ENCODE measurements at places on chromosomes 13 and 19.

DNA sequence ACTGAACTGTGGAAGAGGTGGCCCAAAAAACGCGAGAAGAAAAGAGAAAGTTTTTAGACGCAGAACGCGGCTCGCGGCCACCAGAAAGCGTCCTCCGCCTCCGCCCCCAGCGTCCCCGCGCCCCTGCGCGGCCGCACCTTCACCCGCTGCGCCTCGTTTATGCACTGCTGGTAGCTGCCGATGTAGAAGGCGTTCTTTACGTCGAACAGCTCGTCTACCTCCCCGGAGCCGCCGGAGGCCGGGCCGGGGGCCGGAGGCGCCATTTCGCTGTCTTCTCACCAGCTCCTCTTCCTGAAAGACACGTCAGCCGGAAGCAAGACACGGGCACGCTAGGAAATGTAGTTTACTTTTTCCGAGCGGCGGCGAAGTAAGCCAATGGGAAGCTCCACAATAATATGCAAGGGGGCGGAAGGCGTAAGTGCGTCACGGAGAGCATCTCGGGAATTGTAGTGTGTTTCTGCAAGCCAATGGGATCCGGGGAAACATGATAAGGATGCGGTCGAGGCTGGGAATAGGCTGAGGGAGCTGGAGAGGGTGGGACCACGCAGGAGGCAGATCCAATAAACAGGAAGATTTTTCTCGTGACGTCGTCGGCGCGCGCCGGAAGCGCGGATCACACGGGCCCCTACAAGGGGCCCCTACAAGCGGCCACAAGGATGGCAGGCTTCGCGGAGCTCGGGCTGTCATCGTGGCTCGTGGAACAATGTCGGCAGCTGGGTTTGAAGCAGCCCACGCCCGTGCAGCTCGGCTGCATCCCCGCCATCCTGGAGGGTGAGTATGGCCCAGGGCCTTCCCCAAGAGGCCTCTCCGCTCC is at the start of the genes COPE and DDX49:
Gene COPE (minus strand): TSS at position 302 of the 814 bp plus-strand sequence. CDS start 39 bp downstream, at position 263.
Gene DDX49 (plus strand): TSS at position 630 of the 814 bp plus-strand sequence. CDS start 27 bp downstream, at position 657.
- peak; percentile 97 for DNase-seq

GRCh38 chr13:24023073-24023472 is 125.8 kb upstream of the C1QTNF9B start:
- no peak for DNase-seq

DNA sequence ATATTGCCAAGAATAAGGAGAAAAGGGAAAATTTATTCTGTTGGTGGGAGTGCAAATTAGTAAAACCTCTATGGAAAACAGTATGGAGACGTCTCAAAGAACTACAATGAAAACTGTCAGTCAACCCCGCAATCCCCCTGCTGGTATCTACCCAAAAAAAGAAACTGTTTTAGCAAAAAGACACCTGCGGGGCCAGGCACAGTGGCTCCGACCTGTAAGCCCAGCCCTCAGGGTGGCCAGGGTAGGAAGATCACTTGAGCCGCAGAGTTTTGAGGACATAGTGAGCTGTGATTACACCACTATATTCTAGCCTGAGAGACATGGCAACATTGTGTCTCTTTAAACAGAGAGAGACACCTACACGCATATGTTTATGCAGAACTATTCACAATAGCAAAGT is 37.5 kb upstream of the SLITRK1 start:
- DNase-seq, result no peak

DNA sequence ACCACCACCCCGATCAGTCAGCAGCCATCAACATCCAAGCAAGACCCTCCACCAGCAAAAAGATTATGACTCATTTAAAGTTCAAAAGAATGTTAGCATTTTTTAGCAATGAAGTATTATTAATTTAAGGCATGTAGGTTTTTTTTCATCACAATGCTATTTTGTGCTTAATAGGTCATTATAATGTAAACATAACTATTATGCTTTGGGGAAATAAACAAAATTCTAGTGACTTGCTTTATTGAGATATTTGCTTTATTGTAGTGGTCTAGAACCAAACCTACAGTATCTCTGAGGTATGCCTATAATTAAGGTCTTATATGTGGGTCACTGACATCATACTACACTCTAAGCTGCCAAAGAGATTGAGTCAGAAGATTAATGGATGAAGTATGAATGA is 20.0 kb downstream of the KLF12 start:
- no peak for DNase-seq

GRCh38 chr19:23762884-23763711 is 4.4 kb upstream of the ZNF681 start:
- no peak for DNase-seq

DNA sequence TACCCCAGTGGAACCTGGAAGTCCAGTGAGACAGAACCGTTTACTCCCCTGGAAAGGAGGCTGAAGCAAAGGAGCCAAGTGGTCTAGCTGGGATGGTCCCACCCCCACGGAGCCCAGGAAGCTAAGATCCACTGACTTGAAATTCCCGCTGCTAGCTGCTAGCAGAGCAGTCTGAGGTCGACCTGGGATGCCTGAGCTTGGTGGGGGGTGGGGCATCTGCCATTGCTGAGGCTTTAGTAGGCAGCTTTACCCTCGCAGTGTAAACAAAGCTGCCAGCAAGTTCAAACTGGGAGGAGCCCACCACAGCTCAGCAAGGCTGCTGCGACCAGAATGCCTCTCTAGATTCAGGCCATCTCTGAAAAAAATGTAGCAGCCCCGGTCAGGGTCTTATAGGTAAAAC is 437.0 kb downstream of the SUCLA2 start:
- no peak for DNase-seq

GRCh38 chr13:102693776-102694175 is 1.1 kb downstream of the METTL21C start:
- no peak for DNase-seq

DNA sequence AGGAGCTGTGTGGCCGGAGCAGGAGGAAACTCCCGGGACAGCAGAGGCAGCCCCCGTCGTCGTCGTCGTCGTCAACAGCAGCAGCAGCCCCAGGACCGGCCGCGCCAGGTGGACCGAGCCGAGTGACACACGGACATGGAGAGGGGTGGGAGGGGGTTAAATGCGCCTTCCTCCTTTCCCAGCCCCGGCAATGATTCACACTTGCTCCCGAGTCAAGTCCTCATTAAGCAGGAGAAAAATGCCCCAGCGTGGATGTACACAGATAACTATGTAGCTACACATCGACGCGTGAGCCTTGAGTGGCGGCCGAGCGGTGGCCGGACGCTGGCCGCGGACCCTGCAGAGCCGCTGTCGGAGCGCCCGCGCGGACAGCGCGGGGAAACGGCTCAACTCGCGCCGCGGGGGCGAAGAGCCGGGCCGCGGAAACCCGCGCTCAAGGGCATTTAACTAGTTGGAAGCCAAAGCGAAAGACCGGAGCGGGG is 645 bp downstream of the UBL3 start:
- no peak for DNase-seq

GRCh38 chr13:31069808-31070534 is 91.7 kb downstream of the HSPH1 start:
- no peak for DNase-seq

DNA sequence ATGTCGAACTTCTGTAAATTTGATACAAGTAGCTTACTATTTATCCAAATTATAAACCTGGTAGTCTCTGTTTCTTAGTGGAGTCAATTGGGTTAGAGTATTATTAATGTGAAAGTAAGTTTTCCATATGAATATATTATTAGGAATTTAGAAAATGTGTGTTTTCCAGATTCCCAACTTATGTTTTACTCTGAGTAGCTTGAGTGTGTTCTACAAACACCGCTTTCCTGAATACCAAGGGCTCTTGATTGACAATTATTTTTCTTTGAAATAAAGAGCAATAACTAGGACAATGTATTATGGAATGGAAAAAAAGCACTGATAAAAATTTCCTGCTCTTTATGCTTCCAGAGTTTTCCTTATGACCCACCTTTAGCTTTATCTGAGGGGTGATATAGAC is 233.6 kb downstream of the POSTN start:
- DNase-seq, result no peak

- no peak for DNase-seq
These were observed 763.5 kb upstream of the GPC6 start for GRCh38 chr13:92463134-92463533.

DNA sequence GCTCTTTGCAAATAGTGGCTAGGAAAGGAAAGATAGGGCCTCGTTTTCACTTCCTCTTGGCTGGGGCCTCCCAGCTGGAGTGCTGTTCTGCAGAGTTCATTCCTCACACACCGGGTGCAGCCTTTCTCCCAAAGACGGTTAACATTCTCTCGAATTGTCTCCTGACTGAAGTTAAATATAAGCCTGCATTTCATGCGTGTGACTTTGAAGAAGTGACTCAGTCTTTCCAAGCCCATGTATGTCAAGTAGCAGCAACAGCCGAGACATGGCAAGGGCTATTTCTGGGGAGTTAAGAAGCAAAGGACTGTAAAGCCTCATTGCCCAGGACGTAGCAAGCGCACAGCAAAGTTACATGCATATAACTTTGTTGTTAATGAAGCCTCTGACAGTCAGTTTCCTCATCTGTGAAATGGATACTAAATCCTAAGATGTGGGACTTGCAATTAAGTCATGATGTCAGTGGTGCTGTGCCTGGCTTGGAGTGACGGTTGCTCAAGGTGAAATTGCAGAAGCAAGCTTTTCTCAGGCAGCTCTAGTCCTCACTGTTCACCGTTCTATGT is 502.4 kb downstream of the MYO16 start:
- DNase-seq, result peak; percentile 15

DNA sequence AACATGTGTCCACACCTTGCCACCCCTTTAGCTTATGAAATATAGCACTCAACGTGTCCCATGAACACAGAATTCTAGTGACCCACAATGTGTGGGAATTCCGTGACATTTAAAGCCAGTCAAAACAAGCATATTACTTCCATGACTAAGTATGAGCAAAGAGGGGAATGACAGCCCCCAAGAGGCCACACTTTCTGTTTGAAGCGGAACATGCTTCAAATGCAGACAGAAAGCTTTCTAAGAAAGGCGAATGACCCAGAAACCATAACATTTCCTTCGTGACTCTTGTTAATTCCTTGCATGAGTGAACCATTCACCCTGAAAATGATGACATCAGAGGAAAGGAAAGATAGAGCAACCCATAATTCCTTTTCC is 122.0 kb upstream of the FNDC3A start:
- DNase-seq, result no peak

DNA sequence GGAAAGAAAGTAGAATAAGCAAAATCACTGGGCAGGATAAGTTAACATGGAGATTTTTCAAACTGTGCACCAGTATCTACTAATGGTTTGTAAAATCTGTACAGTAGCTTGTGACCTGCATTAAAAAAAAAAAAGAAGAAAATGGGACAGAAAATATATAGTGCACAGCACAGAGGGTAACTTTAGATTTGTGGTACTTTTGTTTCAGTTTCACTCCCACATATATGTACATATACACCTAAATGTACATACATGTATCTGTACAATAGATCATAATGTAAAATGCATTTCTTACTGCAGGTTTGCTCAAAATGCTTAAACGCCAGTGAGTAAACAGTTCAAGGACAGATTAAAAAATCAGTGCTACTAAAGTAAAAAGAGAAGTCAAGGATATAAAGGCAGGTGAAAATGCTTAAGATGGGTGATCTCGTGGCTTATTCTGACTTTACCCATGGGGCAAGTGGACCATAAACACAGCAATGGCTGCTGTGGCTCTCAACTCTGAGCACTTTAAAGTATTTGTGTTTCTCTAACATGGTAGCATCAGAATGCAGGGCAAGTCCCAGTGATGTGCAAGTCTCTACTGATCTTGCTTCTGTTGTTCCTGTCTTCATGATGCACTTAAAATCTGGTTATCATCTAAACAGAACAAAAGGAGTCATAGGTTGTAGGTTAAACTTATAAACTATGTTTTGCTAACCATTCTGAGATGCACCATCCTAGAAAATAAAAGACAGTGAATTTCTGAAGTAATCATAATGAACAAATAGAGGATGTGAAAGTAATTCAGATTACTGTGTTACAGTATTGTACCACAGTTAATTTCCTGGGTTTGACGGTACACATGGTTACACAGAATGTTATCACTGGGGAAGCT is 112.3 kb downstream of the MIPEP start:
- DNase-seq, result no peak

DNA sequence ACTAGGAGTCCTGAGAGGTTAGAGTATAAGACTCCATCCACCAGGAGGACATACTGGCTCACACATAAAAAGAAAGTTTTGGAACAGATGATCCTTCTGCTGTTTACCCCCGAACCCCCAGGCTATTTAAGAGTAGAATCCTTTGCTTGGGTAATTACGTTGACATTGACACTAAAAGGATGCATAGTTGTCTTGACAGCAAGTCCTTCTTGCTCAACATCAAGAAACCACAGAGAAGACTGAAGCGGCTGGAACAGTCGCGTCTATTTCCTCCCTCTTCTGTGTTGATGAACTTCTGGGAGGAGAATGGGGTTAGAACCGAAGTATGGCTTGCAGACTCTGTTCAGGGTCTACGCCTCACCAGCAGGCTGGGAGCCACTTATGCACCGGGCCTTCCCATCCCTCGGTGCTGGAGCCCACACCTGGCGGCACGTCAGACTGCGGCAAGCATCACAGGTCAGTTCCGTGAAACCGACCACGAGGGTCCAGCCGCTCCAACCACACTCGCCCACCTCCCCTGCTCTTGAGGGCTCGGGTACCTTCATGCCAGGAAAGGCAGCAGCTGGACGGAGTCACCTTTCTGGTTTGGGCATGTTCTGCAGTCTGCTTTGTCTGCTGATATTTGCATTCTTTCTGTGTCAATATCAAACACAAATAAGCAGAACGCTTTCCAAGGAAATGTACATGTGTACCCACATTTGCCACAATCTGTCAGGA is 42.4 kb upstream of the RANBP3 start:
- DNase-seq, result no peak

DNA sequence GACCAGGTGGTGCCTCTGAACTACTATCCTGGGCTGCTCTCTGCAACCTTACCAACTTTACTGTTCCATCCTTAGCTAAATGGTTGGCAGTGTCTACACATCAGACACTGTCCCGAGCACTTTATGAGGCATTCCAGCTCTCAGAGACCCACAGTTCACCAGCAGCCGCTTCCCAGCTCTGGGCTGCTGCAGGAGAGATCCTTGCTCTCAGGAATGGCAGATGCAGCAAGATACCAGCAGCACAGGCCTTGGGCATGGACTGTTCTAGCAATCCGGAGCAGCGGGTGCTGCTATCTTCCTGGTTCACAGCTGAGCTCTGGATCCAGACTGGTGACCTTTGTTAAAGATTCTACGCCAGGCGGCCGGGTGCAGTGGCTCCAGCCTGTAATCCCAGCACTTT is 3.3 kb upstream of the LPAR2 start:
- DNase-seq, result no peak
